ENCODE measurements at places on chromosomes 13 and 19.

- no peak for DNase-seq
Observed at GRCh38 chr13:85797311-85797710, 1.9 kb downstream of the SLITRK6 start.

- no peak for DNase-seq
Observed at GRCh38 chr19:14406645-14407401, 12.3 kb downstream of the DDX39A start.

GRCh38 chr13:95456815-95457214 is 95.7 kb upstream of the CLDN10 start:
- no peak for DNase-seq

DNA sequence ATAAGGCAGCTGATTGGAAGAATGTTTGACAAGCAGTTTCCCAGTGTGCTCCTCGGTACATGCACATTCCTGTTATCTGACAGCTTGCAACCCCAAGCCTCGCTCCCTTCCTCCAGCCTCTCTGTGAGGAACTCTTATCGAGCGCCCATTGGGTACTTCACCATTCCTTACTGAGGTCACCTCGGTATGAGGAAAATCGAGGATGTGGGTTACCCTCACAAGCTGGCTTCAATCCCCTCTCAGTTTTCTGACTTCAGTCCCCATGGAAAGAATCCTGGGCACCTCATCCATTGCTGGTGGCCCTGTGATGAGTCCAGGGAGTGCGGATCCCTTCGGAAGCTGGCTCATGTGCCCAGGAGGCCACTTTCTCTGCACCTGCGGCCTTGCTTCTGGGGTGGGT is 17.3 kb downstream of the TEX29 start:
- no peak for DNase-seq

DNA sequence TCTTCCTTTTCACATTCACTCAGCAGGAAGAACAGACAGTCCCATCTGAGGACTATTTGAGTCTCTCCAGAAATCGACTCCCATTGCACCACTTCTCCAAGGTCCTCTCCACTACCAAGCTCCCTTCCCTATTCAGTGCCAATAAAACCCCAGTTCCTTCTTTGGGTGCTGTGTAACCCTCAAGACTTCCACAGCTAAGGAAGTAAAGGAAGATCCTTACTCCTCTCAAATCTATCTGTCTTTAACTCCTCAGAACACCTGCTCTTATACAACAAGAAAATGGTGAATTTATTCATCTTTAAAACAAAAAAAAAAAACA is 29.2 kb upstream of the TM9SF2 start:
- no peak for DNase-seq

DNA sequence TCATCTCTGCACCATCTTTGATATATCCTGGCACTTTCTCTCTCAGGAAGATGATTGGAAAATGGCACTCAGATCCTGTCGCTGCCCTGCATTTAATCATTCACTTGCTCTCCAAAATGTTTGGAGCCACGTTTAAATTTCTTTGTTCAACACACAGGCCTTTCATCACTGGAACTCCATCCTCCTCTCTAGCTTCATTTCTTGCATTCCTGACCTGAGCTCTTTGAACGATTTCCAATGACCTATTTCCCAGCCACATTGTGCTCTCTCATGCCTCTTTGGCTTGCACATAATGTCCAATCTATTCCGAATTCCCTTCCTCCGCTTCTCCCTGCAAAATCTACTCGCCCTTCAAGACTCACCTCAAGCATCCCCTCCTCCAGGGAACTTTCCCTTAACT is 287.4 kb upstream of the NBEA start:
- no peak for DNase-seq

DNA sequence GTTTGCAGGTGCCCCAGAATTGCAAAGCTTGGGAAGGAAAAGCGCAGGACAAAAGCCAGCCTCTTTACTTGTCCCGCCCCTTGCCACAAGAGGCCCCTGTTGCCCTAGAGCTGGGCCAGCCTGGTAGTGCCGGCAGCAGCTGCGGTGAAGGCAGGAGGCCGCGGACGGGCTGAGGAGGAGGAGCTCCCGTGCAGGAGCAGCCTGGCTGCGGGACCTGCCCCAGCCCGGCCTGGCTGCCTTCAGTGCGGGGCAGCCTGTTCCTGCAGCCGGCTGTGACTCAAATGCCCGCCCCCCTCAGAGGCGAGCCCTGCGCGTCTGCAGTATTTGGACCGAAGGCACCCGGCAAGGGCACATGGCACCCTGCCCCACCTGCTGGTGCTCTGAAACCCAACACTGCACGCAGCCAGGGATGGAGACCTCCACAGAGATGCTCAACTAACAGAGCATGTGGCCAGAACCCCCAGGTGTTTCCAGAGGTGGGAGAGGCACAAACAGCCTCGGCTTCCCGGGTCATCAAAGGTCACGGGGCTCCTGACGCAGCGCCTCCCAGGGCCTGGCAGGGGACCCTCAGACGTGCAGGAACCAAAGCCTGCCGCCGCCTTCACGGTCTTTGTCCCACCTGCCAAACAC is 29.7 kb downstream of the NAXD start:
- DNase-seq: peak; percentile 31

- DNase-seq: no peak
Observed at GRCh38 chr19:4390567-4391305, 9.6 kb downstream of the SH3GL1 start.

DNA sequence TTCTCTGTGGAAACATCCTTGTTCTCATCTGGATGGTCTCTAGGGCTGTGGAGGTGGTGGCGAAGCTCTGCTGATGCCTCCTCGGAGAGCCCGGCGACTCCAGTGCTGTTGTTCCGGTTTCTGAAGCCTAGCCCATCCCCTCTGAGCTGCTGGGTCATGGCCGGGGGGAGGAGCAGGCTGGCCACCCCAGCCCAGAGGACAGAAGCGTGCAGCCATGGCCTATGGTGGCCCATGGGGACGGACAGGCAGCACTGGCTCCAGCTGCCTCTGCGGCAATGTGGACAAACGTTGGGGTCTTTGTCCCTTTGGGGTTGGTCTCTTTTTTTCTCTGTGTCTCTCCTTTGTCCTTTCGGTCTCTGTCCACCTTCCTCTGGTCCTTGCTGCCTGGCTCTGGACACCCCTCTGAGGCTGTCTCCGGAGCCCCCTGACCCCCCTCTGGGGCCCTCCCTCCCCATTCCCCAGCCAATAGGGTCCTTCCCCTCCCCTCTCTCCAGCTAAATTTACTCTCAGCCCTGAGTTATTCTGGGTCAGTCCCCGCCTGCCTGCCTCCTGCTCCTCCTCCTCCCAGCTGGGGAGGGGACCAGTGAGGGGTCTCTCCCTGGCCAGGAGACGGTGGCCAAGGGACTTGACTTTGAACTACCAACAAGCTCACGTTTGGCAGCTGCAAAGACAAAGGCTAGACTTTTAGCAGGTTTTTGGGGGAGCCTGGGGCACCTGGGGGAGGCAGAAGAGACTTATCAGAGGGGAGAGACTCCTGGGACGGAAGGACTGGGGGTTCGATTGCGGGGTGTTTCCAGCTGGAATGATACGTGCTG is at the start of gene HRC:
Gene HRC (minus strand): TSS at position 392 of the 815 bp plus-strand sequence. CDS start 159 bp downstream, at position 233.
- no peak for DNase-seq

GRCh38 chr13:31528176-31528575 is 211.2 kb upstream of the RXFP2 start:
- no peak for DNase-seq

DNA sequence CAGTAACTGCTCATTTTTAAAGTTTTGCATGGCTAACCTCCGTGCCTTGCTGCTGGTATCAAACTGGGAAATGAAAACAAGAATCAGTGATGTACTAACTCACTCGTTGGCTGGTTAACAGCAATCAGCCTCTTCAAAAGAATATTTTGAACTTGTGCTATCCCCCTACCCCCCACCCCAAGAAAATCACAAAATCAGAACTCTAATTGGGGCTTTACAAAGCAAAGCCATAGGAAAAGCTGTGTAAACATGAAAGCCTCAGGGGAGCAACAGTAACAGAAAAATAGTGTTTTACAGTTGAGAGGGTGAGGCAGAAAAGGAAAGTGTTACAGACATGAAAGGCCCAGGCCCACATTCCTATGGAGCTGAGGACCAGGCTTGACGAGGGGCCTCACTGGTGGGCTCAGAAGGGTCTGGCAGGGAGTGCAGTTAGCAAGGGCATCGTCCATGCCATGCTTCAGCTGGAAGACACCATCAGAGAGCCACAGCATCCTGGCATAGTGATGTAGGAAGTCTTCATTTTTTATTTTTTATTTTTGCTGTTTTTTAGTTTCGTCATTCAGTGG is 217.6 kb downstream of the PCCA start:
- no peak for DNase-seq

DNA sequence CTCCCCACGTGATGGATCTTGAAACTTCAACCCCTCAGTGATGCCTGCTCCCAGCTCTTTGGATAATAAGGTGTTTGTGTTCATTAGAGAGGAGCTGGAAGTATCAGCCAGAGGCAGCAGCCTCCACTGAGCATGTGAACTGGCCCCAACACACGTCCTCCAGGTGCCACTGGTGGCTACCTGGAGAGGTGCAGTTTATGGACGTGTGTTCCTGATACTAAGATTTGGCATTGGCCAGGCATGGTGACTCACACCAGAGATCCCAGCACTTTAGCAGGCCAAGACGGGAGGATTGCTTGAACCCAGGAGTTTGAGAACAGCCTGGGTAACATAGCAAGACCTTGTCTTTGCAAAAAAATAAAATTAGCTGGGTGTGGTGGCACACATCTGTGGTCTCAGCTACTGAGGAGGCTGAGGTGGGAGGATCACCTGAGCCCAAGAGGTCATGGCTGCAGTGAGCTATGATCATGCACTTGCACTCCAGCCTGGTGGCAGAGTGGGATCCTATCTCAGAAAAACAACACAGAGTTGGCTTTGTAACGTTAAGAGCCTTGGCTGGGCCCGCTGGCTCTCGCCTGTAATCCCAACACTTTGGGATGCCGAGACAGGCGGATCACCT is 34.4 kb downstream of the SLC25A42 start:
- DNase-seq: no peak

GRCh38 chr19:43901395-43902390 is 33.4 kb downstream of the ZNF45 start:
- DNase-seq: peak; percentile 65

DNA sequence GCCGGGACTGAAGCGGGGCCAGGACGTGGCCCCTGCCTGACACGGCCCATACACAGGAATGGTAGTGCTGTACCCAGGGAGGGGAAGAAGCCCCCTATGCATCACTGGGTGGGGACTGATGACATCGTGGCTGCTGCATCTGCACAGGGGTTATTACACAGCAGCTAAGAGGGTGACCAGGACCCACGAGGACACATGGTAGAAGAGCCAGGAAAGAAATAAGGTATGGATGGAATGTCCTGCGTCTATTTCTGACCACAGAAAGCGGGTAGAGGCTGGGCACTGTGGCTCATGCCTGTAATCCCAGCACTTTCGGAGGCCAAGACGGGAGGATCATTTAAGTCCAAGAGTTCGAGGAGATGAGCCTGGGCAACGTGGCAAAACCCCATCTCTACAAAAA is 24.1 kb downstream of the DCAF15 start:
- DNase-seq: no peak

DNA sequence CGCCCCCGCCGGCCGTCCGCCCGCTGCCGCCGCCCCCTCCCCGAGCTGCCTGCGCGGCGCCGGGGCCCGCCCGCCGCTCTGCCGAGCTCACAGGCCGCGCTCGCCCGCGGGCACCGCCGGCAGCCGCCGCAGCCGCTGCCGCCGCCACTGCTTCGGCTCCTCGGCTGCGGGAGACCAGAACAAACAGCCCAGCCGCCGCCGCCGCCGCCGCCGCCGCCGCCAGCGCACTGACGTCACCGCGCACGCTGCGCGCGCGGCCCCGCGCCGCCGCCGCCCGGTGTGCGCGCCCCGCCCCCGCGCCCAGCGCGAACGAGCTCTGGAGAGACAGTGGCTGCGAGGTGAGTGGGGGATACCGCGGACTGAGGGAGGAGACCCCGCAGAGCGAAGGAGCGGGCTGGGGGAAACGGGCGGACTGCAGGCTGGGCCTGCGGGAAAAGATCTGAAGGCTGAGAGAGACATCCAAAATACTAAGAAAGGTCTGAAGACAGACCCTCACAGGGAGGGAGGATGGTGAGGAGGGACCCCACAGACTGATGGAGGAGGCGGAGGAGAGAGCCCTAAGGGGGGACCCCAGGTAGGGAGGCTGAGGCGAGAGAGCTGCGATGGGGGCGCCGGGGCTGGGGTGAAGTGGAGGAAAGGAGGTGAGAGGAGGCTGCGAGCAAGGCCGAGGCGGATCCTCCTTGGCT is at the start of gene BRD4:
Gene BRD4 (minus strand): TSS at position 229 of the 686 bp plus-strand sequence. CDS start 59,440 bp downstream, outside the sequence.
- peak; percentile 70 for DNase-seq

DNA sequence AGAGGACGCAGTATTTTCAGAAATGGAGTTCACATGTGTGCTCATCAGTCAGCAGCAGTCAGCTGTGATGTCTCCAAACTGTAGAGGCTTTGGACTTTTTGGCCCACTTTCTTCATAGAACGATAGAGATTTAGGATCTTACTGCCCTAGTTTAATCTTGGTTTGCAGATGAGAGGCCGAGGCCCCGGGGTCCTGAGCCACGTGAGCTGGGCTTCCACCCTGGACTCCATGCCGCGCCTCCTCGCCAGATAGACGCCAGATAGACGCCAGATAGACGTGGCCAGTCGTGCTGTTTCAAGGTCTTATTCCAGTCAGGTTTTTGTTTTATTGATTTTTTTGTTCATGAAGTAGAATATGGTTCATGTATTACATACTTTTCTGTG is 11.7 kb upstream of the MCF2L start:
- no peak for DNase-seq

DNA sequence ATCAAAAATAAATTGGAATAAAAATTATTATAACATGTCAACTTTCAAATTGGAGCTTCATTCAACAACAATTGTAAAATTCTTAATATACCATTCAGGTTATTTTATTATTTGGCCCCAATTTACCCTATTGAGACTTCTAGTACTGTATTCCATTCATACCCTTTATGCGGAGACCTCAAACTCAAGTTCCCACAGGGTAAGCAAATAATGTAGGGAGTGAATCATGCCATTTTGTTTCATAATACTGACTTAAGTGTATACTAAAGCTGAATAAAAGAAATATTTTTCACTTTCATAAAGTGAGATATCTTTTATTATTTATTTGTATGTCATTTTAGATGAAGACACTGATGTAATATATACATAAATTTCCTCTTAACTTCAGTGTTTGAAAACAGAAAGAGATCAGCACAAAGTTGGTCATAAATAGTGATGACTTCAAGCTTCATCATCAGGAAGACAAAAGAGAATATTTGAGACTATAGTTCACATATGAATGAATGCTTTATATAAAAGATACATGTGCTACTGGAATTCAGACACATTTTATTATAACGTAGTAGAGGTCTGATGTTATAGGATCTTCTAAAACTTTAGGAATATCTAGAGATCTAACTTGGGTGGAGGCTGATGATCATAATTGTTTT is 894.4 kb upstream of the PCDH9 start:
- no peak for DNase-seq

GRCh38 chr19:40266119-40266518 is 19.0 kb downstream of the AKT2 start:
- no peak for DNase-seq

Measured in stimulated activated CD4-positive, alpha-beta T cell treated with anti-CD3 and anti-CD28 coated beads, Interleukin-1b, Interleukin-23, amount 100 ng/mL, for 48 hours (primary cell).